ENCODE measurements at places on chromosomes 1 and 21.
A peak's percentile ranks its signal among the peaks of the same experiment; 100 is the strongest.

GRCh38 chr1:41695118-41695745 is 210.7 kb upstream of the EDN2 start:
- peak; percentile 87 for DNase-seq

DNA sequence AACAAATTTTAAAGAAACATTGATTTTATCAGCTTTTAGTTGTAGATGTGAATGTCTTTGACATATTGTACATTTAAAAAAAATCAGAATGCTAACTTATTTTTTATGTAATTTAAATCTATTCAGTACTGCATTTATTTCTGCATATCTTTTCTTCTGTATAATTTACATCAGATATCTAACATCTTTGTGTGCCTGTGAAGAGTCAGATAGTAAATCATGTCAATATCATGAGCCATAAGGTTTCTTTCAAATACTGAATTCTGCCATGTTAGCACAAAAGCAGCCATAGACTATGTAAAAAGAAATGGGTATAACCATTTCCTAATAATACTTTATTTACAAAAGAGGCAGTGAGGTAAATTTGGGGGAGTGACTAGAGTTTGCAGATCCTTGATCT is 1829.2 kb downstream of the NCAM2 start:
- no peak for DNase-seq

DNA sequence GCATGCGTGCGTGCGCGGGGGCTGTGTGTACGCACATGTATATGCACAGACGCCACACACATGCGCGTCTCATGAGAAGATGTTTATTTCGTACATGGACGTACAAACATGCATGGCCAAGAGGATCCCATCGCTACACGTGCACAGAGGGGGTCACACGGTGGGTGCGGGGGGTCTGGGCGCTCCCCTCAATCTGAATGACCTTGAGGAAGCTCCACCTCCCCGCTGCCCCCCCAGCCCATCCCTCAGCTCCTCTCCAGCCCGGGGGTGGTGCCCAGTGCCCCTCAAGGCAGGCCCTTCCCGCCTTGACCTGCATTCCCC is 1.5 kb downstream of the TMEM240 start:
- no peak for DNase-seq

- DNase-seq: no peak
These were observed 82.8 kb downstream of the UBIAD1 start for GRCh38 chr1:11355559-11356475.

DNA sequence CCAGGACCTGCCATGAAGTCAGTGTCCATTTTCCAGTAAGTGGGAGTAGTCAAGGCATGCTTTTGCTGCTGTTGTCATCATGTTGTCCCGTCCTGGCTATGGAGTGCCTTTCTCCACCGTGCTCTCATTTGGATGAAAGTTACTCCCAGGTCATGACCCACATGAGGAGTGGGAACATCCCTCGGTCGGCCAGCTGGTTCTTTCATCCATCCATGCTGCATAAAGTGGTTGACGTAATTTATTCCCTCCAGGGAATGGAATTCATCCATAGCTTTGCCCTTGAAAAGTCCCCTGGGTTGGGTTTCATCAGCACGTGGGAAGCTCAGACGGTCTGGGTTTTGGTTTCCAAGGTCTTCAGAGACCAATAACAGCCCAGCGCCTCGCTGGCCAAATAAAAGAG is 11.6 kb downstream of the PLA2G2A start:
- no peak for DNase-seq

GRCh38 chr1:157153746-157154145 is 15.6 kb upstream of the ETV3 start:
- no peak for DNase-seq

- DNase-seq: no peak
These were observed 59.7 kb upstream of the WDR26 start for GRCh38 chr1:224494343-224494742.

DNA sequence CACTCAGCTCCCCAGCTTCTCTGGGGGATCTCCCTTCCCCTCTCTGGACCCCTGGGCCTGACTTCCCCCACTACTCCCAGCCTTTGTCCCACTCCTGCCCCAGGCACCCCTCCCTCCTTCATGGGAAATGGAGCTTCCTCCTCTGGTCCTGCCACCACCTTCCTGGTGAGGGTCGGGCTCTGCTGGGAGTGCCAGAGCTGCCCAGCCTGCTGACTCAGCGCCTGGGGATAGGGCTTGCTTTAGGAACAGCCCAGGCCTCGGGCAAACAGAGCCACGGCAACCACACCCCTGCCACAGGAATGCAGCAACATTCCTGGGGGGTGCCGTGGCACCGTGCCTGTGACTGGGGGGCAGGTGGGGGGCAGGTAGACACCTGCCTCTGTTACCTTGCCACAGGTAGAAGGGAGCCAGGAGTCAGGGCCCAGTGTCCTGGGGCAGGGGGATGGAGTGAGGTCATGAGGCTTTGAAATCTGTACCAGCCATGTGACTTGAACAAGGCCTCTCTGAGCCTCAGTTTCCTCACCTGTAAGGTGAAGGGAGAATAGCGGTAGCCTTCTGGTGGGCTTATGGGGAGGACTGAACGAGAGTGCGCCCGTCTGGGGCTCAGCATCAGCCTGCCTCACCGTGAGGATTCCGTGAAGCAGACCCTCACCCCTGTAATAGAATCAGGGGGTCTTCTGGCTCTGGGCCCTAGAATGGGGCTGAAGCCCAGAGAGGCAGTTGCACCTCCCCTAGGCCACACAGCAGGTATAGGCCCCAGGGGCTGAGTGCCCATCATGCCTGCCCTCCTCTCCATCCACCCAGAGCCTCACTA is 17.8 kb upstream of the EPHA2 start:
- DNase-seq: no peak

GRCh38 chr1:75970631-75971030 is 38.4 kb upstream of the ASB17 start:
- DNase-seq: no peak

- no peak for DNase-seq
These were observed 853.5 kb upstream of the TMPRSS15 start for GRCh38 chr21:19256934-19257660.

GRCh38 chr1:234670967-234671626 is 61.1 kb upstream of the IRF2BP2 start:
- DNase-seq: peak; percentile 54

DNA sequence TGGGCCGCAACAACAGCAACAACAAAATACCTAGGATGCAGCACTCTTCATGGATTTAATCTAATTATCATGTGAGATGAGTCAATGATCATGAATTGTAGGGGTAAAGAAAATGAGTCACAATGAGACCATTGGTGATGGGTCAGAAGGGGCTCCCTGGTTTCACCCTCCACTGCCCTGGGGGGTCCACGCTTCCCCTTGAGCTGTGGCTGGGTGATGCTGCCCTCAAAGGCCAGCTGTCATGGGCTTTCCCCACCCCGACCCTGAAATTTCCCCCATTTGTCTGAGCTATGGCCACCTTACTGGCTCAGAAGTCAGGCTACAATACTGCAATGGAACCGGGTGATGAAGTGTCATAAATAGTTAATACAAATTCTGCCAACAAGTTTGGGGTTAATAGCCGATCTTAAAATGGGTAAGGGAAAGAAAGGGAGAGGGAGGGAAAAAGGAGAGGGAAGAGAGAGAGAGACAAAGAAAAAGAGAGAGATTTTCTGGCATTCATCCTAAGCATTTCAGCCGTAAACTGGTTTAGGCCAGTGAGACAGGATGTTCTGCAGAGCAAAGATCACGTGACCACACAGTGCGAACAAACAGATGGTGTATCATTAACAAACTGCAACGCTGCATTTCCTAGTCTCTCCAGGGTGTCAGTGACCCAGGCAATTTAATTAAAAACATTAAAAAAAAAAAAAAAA is 143.4 kb upstream of the ERRFI1 start:
- peak; percentile 67 for DNase-seq

DNA sequence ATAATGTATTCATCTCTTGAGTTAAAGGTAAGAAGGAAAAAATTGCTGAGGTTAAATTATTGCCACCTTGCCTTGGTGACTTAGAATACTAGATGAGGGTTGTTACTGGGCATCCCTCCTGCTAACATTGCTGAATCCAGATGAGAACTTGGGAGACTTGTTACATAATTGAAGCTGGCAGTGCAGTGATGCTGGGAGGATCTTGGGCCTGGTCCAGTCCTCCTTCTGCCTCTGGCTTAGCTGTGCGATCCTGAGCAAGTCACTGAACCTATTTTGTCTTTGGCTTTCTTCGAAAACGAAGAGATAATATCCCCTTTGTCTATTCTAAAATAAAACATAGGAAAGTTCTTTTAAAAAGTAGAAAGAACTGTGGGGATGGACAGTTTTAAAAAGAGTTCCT is 244.9 kb upstream of the NRIP1 start:
- no peak for DNase-seq

GRCh38 chr1:211329764-211330201 is 3.1 kb downstream of the TRAF5 start:
- DNase-seq: no peak

GRCh38 chr1:36560177-36560576 is 77.5 kb upstream of the CSF3R start:
- no peak for DNase-seq

- no peak for DNase-seq
These were observed 49.1 kb upstream of the LRRC3 start for GRCh38 chr21:44405948-44406872.

DNA sequence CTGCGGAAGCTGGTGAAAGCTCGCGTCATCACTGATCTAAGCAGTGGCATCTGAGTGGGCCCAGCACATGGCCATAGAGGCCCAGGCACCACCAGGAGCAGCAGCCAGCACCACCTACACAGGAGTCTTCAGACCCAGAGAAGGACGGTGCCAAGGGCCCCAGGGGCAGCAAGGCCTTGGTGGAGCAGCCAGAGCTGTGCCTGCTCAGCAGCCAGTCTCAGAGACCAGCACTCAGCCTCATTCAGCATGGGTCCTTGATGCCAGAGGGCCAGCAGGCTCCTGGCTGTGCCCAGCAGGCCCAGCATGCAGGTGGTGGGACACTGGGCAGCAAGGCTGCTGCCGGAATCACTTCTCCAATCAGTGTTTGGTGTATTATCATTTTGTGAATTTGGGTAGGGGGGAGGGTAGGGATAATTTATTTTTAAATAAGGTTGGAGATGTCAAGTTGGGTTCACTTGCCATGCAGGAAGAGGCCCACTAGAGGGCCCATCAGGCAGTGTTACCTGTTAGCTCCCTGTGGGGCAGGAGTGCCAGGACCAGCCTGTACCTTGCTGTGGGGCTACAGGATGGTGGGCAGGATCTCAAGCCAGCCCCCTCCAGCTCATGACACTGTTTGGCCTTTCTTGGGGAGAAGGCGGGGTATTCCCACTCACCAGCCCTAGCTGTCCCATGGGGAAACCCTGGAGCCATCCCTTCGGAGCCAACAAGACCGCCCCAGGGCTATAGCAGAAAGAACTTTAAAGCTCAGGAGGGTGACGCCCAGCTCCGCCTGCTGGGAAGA is 3.2 kb upstream of the ARTN start:
- DNase-seq: peak; percentile 57

DNA sequence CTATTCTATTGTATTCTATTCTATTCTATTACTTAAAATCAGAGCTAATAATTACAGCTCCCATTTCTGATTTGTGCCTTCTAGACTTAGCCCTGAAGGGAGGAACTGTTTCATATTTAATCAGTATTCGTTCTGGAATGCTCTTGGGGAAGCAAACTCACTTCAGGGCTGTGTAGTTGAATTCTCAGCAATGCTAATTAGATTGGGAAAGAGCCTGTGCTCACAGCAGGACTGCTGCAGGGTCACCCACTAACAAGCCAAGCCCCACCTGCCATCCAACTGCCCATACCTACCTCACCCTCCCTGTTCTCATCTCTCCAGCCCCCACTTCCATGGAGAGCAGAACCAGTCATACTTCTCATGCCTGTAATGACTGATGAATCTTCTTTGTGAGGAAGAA is 464.2 kb downstream of the PTPRU start:
- DNase-seq: no peak

DNA sequence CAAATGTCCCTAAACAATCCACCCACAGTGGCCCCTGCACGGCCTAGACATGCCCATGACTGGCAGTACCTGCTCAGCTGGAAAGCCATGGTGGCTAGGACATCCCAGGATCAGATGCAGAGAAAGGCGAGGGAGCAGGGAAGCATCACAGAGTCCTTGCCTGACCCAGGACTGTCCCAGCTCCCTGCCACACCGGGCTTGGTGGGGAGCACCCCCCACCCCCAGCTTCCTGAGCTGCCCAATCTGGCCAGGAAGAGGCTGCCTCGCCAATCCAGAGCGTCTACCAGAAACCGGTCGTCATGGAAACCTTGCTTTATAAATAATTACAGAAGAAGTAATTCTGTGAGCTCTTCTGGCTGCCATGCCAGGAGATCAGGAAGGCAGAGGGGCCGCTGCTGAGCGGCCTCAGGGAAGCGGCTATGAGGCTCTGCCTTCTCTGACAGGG is 34.8 kb downstream of the ACOT7 start:
- DNase-seq: peak; percentile 79

DNA sequence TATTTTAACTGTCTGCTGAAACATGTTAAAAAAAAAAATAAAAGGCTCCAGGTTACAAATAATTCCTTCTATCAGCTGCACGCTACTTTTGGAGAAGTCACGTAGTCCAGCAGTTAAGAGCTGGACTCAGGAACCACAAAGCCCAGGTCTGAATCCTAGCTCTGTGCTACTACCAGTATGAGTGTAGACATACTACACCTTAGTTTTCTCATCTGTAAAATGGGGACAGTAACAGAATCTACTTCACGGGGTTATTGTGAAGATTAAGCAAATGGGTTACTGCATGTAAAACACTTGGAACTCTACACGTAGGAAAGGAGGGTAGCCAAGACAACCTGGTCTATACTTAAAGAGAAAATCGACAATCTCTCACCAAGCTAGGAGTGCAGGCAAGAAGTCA is 48.3 kb downstream of the TARBP1 start:
- no peak for DNase-seq

GRCh38 chr1:1946540-1946939 is 27.5 kb upstream of the TMEM52 start:
- no peak for DNase-seq

DNA sequence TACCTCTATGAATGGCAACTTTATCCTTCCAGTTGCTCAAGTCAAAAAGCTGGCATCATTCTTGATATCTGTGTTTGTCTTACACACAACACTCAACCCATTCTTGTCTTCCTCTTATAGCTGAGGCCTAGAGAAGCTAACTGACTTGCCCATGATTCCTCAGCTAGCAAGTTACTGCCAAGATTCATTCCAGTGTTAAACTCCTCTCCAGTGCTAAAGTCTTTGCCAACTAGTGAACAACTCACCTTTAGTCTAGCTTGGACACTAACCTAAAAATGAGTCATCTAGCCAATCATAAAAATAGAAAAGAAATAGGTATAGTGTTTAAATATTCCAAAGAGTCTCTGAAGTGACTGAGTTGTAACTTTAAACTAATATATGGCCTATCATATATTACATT is 45.6 kb upstream of the RGS2 start:
- DNase-seq: no peak
